Activated CD4-positive, alpha-beta T cell treated with anti-CD3 and anti-CD28 coated beads, Interleukin-2, amount 10 ng/mL, durations not matched to agents 24 days and 14 days (primary cell): ENCODE measurements at places on chromosomes 3 and 15.

DNA sequence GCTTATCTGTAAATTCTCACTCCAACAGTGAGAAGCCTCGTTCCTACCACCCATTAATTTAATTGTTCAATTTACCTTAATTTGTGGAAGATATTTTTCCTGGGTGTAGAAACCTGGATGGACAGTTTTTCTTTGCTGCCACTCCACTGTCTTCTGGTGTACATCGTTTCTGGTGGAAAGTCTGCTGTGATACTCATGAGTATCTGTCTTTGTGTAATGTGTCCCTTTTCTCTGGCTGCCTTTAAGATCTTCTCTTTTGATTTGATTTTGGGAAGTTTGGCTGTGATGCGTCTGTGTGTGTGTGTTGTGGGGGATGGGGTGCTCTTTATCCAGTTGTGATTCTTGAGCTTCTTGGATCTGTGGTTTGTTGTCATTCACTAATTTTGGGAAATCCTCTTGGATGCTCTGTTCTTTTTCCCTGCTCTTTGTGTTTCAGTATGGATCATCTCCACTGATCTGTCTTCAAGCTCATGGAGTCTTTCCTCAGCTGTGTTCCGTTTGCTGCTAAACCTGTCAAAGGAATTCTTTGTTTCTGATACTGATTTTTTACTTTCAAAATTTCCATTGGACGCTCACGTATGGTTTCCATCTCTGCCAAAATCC, 42.2 kb upstream of the NR2C2 start:
- no peak for DNase-seq

DNA sequence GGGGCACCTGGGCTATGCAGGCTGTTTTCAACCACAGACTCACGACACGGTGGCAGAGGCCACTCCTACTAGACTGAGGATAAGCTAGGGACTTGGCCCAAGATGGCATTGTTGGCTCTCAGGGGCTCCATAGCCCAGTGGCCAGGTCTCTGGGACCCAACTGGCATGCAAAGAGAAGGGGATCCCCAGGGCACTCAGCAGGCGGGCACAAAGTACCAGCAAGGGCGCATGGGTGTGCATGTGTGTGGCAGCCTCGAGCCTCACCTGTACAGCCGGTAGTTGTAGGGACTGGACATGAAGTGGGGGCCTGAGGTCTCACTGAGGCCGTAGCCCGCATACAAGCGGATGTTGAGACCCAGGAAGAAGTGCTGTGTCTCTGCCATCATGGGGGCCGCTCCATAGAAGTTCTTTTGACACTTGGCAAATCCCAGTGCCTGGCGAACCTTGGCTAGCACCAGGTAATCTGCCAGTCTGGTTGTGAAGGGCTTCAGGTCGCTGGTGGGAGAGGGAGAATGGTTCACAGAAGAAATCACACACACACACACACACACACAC, 30.2 kb downstream of the IDH3A start:
- no peak for DNase-seq

DNA sequence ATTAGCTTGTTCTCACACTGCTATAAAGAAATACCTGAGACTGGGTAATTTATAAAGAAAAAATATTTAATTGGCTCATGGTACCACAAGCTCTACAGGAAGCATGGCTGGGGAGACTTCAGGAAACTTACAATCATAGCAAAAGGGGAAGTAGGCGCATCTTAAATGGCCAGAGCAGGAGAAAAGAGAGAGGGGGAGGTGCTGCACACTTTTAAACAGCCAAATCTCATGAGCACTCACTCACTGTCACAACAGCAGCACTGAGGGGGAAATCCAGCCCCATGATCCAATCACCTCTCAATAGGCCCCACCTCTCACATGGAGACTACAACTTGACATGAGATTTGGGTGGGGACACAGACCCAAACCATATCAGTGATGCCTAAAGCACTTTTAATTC, 82.5 kb downstream of the DCLK3 start:
- DNase-seq, result no peak

DNA sequence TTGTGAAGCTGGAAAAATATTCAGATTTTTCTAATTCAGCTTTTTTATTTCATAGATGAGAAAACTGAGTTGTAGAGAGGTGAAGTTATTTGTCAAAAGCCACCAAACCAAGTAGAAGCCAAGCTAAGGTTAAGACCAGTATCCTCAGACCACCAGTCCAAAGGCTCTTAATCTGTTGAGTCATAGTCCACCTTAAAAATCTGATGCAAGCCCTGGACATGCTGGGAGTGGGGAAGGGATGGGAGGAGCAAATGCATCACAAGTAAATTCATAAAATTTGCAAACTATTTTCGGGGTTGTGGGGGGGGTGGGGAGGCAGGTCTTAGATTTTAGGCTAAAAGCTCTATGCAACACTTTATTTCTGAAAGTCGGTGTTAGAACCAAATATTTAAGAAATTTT, 307.7 kb upstream of the SEMA6D start:
- DNase-seq, result no peak

GRCh38 chr3:64318668-64319271, 93.5 kb upstream of the PRICKLE2 start:
- DNase-seq, result no peak
